Motor neuron (in vitro differentiated cells): ENCODE measurements at places on chromosomes 7 and 10.

GRCh38 chr7:157791261-157791660 is 454.5 kb downstream of the DNAJB6 start:
- ATAC-seq: no peak

- ATAC-seq: no peak
Measured at GRCh38 chr10:128865436-128866195, 601.4 kb upstream of the MGMT start.

GRCh38 chr7:19107356-19108146 is 9.9 kb downstream of the TWIST1 start:
- ATAC-seq: peak; percentile 42

DNA sequence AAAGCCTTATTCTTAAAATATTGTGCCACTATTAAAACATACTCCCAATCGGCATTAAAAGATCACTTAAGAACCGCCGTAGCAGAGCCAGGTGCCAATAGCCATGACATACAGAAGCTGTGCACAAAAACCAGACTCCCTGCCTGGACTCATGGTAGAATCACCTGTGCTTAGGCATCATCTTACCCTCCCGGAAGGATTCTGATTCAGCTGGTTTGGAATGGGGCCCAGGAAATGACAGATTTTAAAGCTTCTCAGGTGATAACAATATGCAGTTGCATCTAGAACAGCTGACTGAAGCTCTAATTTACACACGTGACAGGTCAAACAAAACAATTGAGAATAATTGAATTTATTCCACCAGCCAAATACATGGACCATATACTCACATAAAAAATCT is 10.7 kb downstream of the A1CF start:
- ATAC-seq: no peak

GRCh38 chr10:129042776-129043595 is 424.1 kb upstream of the MGMT start:
- ATAC-seq: no peak

- ATAC-seq: no peak
Measured at GRCh38 chr7:28908775-28909174, 49.4 kb downstream of the TRIL start.

DNA sequence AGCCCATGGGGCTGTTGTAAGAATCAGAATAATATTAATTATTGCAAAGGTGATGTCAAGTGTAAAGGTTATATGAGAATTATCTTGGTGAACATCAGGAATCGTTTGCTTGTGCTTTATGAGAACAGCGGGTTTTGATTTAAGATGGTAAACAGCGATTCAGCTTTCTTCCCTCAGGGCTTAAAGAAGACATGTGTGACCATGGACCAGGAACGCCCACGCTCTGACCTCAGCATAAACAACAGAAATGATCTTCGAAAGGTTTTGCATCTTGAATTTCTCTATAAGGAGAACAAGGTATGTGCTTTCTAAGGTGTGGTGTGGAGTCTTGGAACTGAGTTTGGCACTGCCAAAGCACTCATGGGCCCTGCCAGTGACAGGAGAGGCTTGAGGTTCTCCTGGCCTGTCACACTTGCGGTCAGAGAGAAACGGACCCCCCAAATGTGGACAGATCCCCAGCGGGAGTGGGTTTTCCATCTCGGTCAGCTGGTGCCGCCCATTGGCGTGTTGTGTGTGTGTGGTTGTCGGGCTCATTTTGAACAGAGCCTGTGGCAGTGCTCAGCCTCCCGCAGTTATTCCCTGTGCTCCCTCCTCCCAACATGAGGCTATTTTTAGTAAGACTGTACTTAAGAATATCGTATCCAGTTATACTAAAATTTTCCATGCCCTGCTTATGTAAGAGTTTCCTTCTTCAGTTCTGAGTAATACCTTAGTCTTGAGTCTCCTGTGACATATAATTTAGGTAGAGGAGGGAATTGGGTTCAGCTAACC is 7.2 kb downstream of the MINDY4 start:
- ATAC-seq: no peak

- ATAC-seq: no peak
Measured at GRCh38 chr10:98340261-98340939, 72.4 kb upstream of the LOXL4 start.

DNA sequence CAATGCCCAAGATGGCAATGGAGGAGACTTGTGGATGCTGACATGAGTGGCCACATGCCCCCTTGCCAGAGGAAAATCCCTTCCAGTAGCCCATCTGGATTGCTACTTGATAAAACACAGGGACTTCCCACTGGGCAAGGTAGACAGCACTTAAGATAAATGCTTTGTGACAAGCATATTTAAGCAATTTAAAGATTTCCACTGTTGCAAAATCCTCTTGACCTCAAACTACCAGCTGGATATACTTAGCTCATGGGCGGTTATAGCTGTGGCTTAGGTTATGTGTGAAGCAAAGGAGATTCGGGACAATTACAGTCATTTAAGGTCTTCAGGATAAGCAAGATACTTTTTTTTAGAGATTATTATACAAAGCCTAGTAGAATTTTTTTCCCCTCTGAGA is 238.1 kb downstream of the BMPER start:
- ATAC-seq: no peak

DNA sequence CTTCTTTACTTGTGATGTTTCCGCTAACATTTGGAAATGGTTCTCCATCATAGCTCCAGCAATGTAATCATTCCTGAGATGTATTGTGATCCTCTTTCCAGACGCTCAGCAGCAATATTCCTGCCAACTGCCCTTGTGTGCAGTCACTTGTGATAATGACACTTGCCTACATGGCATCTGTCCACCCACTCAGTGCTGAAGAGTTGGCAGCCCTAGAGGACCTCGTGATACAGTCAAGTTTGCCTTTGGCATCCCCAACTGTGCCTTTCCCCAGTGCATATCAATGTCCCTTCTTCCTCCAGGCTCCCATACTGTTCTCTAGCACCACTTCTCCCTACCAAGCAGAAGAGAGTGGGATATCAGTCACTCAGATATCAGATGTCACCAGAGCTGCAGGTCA is 64.9 kb downstream of the MYOF start:
- ATAC-seq: no peak

GRCh38 chr10:95429639-95430038 is 131.5 kb downstream of the SORBS1 start:
- no peak for ATAC-seq

DNA sequence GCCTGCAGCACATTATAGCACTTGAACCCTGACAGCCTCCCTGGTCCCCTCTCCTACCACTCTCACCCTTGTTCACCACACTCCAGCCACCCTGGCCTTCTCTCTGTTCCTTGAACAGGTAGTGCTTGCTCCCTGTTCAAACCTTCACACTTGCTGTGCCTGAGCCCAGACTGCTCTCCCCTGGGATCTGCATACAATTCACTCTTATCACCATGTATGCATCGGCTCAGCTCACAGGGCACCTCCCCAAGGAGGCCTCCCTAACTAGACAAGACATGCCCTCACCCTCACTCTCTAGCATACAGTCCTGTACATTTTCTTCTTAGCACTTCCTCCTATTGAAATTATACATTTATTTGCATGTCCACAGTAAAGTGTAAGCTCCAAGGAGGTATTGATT is 59.3 kb downstream of the FAM13C start:
- ATAC-seq: peak; percentile 45

- no peak for ATAC-seq
Measured at GRCh38 chr10:73877533-73878160, 3.3 kb upstream of the CAMK2G start.

DNA sequence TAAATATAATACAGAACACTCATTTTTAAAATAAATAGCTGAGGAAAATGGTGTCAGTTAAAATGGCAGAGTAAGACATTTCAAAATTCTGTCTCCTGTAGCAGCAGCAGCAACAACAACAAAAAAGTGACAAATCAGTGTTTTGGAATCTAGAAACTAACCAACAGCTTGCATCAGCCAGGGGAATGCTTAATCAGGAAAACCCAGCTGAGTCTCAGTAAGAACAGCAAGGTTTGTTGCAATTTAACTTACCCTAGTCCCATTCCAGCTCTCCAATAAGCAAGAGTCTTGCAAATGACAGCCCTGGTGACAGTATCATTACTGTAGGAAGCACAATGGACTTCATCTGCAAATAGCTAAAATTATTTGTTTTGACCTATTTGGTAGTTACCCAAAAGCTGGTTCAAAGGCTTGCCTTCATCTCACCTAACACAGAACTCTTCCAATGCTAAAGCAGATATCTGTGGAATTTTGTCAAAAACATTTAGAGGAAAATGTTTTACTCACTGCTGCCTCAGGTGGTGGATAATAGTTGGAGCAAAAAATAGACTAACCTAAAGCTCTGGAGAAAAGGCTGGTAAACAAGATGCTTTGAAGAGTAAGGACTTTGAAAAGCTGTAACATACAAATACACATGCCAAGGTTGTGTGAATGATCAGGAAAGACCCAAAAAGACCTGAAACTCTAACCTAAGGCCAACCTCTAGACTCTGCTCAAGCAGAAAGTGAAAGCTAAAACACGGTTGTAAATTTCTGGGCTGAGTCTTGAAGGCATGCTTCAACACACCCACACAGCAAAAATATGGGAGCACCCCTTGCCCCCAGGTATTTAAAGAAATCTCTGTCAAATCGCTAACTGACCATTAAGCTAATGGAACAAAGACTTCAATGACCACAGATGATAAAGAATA is 9.9 kb upstream of the ARHGAP22 start:
- no peak for ATAC-seq

DNA sequence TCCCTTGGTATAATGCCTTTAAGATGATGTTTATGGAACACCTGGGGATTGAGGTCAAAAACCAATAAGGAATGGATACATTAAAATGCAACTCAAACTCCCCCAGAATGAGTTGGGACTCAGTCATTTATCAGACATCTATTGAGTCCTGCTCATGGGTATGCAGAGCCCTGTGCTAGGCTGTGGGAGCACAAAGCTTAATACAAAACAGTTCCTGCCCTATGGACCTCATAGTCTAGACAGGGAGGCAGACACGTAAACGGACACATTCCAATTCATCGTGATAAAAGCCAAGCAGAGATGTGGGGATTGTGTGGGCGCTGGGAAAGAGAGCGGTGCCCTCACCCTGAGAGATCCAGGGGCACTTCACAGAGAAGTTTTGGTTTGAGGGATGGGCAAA is 181.7 kb downstream of the PTEN start:
- ATAC-seq: no peak

GRCh38 chr10:133278577-133279265 is 2.1 kb upstream of the ADAM8 start:
- peak; percentile 78 for ATAC-seq

DNA sequence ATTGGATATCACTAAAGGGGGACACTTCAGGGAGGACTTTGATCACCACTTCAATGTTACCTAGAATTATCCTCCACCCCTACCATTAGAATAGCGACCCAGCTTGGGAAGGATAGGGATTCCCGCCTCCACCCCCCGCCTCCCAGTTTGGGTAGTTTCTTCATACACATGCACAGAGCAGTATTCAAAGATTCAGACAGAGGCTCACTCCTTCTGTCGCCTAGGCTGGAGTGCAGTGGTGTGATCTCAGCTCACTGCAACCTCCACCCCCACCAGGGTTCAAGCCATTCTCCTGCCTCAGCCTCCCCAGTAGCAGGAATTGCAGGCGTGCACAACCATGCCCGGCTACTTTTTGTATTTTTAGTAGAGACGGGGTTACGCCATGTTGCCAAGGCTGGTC is 1166.1 kb downstream of the TYW1 start:
- no peak for ATAC-seq

GRCh38 chr7:3461923-3462322 is 160.9 kb downstream of the SDK1 start:
- no peak for ATAC-seq

DNA sequence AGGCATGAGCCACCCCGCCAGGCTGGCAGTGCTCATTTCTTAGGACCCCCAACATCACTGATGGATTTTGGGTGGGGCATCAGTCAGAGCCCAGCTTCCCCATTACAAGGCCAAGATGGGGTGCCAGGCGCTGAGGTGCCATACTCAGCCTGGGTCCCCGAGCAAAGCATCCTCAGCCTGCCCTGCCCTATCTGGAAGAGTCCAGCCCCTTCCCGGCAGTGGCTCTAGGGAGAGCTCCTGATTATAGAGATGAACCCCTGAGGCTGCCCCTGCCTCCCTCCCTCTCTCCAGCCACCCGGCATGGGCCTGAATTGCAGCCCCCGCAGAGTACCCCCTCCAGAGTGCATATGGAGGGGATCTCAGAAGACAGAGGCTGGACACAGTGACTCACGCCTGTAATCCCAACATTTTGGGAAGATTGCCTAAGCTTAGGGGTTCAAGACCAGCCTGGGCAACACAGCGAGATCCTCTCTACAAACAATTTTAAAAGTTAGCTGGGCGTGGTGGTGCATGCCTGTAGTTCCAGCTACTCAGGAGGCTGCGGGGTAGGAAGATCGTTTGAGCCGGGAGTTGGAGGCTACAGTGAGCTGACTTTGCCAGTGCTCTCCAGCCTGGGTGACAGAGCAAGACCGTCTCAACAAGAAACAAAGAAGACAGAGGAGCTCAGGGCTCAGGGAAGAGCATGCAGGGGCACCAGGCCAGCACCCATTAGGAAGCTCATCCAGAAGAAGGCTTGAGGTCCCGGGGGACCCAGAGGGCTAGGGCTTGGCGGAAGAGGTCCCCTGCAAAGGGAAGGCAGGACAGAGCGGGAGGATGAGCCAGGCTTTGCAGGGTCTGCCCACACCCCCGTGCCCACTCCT is 13.3 kb downstream of the LAT2 start:
- ATAC-seq: no peak

DNA sequence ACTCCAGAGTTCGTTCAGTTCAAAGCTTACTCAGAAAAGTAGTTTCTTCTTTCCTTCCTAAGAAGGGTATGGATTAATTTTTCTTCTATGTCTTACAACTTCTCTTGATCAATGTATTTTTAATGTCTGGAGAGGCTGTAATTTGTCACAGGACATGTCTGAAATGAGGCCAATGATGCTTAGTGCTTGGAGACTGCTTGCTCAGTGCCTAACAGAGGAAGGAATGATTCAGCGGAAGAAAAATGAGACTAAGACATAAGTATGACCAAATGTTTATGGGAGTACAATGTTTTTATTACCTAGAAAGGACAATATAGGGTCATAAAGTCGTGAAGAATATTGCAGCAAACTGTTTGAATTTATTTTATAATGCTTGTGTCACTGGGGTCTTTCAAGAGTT is 43.3 kb downstream of the GPR37 start:
- ATAC-seq: no peak

- no peak for ATAC-seq
Measured at GRCh38 chr10:102150970-102151773, 1.0 kb upstream of the NOLC1 start.

- no peak for ATAC-seq
Measured at GRCh38 chr10:52004342-52004949, 305.1 kb upstream of the CSTF2T start.

GRCh38 chr10:18308600-18308999 is 168.4 kb downstream of the CACNB2 start:
- no peak for ATAC-seq
